Lower leg skin (tissue), 4 donors: ENCODE measurements at places on chromosomes 12 and 14. TPM values are rescaled to one million over a fixed set of nuclear protein-coding genes. Genes with fewer than 3 reads are reported as not detected.
A peak's percentile ranks its signal among the peaks of the same experiment; 100 is the strongest.

The C12orf43 gene
- 6.4 TPM for total RNA-seq

DNA sequence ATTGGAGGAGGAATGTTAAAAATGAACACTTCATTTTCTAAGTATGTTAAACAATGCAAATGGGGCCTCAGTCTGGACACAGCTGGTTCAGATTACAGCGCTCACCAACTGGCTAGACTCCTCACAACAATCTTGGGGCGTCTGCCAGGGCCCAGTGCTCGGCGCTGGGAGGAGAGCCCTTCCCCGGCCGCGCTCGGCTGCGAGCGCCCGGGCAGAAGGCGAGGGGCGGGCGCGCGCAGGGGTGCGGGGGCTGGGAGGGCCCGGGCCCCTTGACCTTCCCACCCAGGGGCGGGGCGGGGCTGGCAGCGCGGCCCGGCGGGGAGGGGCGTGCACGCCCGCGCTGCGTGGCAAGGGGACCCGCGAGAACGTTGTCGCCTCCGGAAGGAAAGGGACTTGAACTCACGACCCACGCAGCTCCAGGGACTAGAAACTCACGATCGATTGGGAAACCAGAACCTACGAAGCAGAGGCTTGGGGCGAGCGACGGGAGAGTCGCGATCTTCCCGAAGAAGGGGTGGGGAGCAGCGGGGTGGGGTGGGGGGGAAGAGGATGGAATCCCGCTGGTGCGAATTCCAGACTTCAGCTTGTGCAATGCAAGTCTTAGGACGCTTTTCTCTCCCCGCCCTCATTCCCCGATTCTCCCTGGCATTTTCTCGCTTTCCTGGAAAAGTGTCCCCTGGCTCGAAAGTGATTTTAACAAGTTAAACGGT, at the start of gene FBLN5:
Gene FBLN5 (minus strand): TSS at position 220 of the 710 bp plus-strand sequence. CDS start 465 bp downstream, outside the sequence.
- peak; percentile 59 for DNase-seq

DNA sequence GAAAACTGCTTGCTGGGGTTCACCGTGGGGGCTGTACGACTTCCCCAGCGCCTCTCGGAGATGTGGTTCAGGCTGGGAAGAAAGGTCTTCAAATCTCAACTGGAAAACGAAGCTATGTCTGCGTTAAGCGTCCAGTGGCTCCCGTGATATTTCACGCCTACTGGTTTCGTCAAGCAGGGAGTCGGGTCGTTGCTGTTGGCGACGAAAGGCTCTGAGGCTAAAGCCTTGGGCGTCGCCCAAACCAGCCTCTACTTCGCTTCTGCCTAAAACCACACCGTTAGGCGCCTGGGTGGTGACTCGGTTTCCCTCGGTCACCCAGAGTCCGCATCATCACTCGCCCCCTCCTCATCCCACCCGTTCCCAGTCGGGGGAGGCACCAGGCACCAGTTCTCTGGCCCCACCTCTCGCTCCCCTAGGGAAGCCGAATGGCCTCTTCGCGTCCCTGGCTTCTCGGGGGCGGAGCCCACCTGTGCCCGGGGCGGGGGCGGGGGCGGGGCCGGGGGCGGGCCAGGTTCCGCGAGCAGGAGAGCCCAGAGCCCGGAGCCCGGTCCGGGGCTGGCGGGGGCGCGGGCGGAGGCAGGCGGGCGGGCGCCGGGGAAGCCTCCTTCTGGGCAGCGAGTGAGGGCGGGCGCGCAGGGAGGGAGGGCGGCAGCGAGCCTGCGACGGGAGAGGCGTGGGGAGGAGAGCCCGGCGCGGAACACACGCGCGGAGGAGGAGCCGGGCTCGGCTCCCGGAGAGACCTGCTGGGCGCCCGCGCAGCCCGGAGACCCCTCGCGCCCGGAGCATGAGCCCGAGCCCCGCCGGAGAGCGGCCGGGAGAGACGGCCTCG, at the start of gene B4GALNT3:
Gene B4GALNT3 (plus strand): TSS at position 510 of the 829 bp plus-strand sequence. CDS start 438 bp downstream, outside the sequence.
- DNase-seq = no peak

- no peak for DNase-seq
These were observed 70.7 kb upstream of the TMEM263 start for GRCh38 chr12:106885026-106885425.

DNA sequence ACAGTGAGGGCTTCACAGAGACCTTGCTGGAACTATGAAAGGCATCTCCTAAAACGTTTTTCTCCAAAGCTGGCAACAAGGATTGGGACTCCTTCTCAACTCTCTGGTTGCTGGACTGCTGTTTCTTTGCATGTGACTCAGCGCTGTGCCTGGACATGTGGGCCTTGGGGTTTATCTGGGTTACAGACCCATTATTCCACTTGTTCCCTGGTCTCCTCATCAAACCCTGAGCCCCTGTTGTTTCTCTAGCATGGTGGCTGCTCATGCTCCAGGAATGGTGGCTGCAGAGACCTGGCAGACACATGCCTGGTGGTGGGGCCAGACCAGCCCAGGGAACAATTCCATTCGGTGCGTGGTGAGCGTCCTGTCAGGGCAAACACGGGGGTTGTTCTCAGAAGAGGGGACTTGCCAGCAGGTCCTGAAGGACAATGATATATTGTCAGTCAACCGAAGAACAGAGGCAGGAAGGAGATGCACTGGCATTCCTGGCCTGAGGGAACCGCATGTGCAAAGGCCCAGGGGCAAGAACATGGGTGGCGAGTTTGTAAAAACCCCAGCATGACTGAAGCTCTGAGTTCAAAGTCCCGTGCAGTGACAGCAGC, 320.1 kb upstream of the RTL1 start:
- DNase-seq = no peak

DNA sequence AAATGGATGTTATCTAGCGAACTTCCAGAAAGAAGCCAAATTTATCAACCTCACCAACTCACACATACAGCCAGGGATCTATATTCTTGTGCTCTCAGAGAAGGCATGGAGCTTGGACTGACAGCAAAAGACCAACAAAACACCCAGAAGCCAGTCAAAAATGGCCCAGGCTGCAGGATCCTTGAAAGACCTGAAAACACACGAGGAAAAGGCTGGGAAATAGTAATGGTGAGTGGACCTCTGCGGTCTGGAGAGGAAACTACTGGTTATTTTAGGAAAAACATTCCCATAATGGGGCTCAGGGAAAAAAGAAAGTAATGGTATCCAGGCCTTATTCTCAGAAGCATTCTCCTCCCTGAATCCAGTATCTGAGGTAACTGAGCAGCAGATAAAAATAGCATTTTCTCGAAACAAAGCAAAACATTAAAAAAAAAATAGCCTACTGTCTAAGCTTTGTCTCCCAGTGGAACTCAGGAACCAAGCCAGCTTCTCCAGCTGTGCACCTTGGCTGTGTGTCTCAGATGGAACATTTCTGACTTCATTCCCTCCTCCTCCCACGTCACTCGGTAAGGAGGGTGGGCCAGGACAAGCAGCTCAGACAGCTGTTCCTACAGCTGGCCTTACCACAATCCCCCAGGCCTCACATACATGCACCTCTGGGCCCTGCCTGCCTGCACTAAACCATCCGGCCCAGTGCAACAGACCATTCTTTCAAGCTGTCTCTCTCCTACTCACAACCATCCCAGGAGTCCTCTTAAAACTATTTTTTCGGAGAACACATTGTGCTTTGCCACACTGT, 249.9 kb downstream of the DAD1 start:
- peak; percentile 74 for DNase-seq
